ENCODE measurements at places on chromosomes 12 and 14. TPM values are rescaled to one million over a fixed set of nuclear protein-coding genes. Genes with fewer than 3 reads are reported as not detected.
A peak's percentile ranks its signal among the peaks of the same experiment; 100 is the strongest.

DNA sequence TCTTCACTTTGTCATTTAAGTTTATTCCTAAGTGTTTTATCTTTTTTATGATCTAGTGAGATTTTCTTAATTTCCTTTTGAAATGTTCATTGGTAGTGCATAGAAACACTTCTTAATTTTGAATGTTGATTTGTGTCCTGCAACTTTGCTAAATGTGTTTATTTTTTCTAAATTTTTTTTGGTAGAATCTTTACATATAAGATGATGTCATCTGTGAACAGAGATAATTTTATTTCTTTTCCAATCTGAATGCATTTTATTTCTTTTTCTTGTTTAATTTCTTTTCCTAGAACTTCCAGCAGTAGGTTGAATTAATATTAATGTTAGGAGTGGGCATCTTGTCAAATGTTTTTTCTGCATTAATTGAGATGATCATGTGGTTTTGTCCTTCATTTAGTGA lies 42.1 kb downstream of the SLCO1B3 start:
- no peak for DNase-seq

GRCh38 chr12:106239241-106239950 lies 8.4 kb downstream of the CKAP4 start:
- DNase-seq: no peak

DNA sequence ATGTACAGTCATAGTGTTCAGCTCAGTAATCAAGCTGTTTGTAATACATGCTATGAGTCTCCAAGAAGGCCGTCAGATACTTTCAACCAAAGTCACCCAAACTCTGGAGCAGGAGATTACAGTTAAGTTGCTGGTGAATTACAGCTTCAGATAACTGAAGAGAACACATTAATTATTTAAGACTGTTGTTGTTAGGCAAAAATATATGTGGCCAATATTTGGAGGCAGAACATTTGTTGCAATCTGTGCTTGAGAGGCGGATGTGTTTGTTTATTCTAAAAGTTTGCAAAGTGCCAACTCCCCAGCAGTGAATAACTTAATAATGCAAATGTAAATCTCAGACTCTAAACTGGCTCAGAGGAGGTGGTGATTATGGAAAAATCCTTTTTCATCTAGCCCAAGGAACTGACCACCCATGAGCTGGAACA lies 300.7 kb upstream of the TBX3 start:
- DNase-seq: no peak

GRCh38 chr12:102569803-102570202 lies 89.4 kb upstream of the IGF1 start:
- no peak for DNase-seq

DNA sequence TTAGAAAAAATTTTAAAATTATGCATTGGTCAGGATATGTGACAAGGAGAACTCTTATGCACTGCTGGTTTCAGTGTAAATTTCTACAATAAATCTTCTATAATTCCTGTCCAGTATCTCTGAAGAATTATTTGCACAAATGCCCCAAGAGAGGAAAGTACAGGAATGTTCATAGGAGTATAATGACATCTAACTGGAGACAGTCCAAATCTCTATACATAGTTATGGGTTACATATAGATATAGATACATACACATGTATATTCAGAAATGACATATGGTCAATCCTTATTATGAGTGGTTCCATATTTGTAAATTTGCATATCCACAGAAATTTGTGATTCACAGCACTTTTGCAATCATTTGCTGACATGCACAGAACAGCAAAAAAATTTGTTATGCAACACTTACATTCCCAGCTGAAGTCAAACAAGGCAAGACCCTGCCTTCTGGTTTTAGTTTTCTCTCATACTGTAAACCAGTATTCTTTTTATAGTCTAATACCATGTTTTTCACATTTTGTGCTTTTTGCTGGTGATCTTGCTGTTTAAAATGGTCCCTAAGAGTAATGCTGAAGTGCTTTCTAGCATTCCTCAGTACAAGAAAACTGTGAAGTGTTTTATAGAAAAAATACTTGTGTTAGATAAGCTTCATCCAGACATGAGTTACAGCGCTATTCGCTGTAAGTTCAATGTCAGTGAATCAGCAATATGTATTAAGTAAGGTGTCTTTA lies 103.8 kb downstream of the SLC16A7 start:
- no peak for DNase-seq

DNA sequence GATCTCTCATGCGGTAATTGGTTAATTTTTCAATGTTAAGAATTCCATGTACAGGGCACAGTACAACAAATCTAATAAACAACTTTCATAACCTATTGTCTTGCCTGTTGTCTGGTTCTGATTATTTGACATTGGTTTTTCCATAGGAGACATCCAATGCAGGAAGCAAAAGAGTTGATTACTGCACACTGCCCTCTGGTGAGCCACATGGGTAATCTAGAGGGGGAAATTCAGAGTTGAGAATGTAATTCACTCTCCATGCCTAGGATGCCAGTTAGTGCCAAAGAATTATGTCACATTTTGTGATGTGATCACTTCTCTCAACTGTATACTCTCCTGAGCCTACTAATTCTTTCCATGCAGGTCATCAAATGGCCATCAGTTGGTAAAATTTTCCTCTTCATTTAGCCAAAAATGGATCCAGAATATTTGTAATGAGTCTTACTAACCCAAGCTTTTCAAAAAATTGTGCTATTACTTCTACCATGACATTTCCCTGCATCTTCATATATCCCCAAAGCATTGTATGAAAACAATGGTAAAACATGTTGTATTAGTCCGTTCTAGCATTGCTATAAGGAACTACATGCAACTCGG lies 17.7 kb upstream of the CCDC91 start:
- no peak for DNase-seq

- DNase-seq: no peak
These were observed 579 bp upstream of the CLMN start for GRCh38 chr14:95320078-95320895.

GRCh38 chr14:89032086-89032649 lies 207.7 kb downstream of the TTC8 start:
- DNase-seq: no peak

DNA sequence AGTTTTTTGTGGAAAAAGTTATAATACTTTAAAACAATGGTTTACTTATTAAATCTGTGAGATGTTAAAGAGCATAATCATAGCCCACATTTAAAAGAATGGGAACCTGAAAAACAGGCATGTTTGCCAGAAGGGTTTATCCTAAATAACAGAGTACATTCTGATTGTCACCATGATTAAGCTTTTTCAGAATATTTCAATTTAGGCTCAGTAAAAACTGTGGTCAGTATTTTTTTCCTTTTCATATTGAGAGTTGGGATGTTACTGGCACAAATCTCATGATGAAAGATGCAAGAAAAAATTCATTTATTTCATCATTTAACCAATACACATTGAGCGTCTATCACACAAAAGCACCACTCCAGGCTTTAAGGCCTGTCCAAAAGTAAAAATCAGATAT lies 18.6 kb downstream of the EPS8 start:
- DNase-seq: no peak

- DNase-seq: no peak
These were observed 357.6 kb downstream of the RPS29 start for GRCh38 chr14:49228552-49228951.

GRCh38 chr14:60951776-60952435 lies 29.0 kb downstream of the TRMT5 start:
- DNase-seq: no peak

GRCh38 chr12:56255671-56256070 lies 2.5 kb downstream of the ANKRD52 start:
- no peak for DNase-seq

- no peak for DNase-seq
These were observed 14.3 kb upstream of the DHRS7 start for GRCh38 chr14:60179431-60179869.

GRCh38 chr12:83186419-83186818 lies 499.7 kb downstream of the TMTC2 start:
- DNase-seq: no peak

DNA sequence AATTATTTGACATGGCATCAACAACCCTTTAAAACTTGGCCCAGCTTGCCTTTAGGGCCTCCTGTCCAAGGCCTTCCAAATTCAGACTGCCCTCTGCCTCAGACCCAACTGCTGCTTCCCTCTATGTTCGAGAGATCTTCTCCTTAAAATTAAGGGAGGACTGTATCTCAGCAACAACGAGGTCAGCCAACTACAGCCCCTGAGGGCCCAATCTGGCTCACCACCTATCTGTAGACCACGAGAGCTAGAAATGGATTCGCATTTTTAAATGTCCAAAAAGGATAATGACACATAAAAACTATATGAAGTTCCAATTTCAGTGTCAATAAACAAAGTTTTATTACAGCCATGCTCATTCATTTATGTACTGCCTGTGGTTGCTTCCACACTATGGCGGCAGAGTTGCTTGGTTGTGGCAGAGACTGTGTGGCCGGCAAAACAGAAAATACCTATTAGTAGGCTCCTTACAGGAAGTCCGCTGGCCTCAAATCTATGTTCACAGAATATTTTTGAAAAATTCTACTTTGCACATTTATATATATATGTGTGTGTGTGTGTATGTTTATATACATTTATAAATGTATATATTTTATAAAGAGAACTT lies 1026.9 kb downstream of the BCL11B start:
- DNase-seq: no peak

- DNase-seq: no peak
These were observed 26.7 kb upstream of the SFSWAP start for GRCh38 chr12:131684015-131684725.

DNA sequence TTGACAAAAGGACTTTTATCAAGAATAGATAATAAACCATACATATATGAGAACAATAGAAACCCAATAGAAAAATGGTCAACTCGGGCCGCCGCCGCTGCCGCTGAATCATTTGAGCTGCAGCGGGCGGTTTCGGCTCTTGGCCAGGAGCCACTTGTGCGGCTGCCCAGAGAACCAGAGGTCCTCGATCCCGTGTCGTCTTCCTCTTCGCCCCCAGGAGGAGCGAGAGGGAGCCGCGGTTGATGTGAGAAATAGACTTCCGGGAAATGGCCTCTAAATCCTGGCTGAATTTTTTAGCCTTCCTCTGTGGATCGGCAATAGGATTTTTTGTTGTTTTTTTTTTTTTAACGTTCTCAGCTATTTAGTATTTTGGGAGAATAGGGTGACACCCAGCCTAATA lies 44.8 kb downstream of the CPSF6 start:
- peak; percentile 19 for DNase-seq

DNA sequence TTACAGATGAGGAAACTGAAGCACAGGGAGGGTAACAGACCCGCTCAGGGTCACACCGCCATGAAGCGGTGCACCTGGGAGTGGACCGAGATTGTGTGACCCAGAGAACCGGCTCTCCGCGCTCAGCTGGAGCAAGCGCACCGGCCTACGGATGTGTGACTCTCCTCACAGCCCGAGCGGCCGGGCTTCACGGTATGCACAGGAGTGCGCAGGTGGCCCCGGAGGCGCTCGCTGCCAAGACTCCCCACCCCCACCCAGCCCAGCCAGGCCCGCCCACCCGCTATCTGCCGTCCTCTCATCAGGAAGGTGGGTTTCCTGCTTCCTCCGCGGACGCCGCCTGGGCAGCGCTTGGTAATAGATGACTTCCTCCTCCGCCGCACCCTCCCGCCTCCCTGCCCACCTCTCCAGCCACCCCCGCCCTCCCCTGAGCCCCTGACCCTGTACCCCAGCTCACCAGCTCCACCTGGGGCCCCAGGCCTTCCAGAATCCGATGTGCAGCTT lies 110.7 kb downstream of the NCOR2 start:
- DNase-seq: no peak

DNA sequence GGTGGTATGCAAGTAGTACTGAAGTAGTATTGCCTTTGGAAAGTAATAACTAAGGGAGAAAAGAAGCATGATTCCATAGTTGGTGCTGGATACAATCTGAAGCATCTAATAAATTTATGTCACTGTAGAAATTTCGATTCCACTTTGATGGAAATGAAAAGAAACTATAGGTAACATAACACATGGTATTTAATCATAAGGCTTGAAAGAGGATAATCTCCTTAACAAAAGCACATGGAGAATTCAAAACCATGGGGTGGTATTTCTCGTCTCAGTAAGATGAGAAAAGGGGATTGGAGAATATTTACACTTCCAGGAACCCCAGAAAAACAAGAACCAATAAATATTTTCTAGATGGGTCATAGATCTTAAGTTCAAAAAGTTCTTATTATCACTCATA lies 72.7 kb downstream of the NDUFA12 start:
- DNase-seq: no peak

- peak; percentile 60 for DNase-seq
These were observed 35.9 kb downstream of the ACADS start for GRCh38 chr12:120761519-120761934.

- no peak for DNase-seq
These were observed 2.4 kb downstream of the SINHCAF start for GRCh38 chr12:31323391-31324115.

DNA sequence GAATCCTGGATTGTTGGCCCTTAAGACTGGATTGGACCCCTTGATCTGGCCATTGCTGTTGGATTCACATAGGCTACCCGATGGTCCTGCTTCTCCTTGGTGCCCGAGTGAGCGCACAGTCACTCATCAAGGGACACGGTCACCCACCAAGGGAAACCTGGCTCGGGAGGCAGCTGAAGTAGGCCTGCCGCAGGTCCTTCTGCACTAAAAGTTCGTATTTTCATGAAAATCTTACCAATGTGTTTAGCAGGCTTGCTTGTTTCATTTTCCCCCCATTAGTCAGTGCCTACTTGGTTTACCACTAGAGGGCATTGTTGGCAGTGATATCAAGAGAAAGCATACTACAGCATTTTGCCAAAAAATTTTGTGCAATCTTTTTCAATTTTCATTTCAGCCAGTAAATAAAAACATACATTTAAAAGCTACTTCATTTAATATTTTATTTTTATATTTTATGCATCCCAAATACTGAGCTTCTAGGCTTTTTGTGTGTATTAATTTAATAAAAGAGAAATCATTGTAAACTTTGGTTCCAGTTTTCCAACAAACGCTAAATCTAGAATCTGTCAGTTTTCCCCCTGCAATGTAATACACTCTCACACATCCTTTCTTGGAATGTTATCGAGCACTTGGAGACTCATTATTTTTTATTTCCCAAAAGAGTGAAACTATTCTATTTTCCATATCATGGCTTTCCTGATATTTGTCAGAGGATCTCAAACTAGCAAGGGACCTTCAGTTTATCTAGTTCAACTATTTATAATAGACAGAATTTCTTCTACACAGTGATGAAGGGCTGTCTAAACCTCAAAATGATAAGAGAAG lies 116.7 kb downstream of the LMNTD1 start:
- DNase-seq: peak; percentile 34

DNA sequence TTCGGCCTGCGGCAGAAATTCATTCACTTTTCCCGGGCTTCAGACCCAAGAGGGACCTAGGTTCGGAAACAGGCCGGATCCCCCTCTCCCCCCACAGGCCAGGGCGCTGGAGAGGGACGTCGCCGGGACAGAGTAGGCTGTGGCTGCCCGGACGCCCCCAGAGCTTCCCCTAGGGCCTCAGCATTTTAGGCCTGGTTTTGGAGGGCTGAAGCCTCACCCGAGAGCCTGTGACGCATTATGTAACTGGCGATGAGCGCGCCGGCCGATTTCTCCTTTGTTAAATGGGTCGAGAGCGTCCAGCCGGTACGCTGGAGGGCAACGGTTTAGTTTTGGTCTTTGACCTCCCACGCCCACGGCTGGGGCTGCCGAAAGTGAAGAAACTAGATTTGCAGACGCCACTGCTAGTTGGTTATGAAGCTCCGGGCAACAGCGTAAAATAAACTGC lies 657 bp downstream of the PEBP1 start:
- DNase-seq: no peak

The CAPZA3 gene
- total RNA-seq: not detected

The KRT8 gene
- total RNA-seq: 1,322 TPM

The OTOGL gene
- 0.14 TPM for total RNA-seq

The LRRC9 gene
- not detected for total RNA-seq

The TPPP2 gene
- total RNA-seq: not detected

The GPR162 gene
- 0.21 TPM for total RNA-seq

The DHRS1 gene
- 48.5 TPM for total RNA-seq

The HAL gene
- 0.21 TPM for total RNA-seq

The BEST3 gene
- total RNA-seq: 0.14 TPM
